Lung (tissue), 17 donors: ENCODE measurements at places on chromosomes 12 and 14. TPM values are rescaled to one million over a fixed set of nuclear protein-coding genes. Genes with fewer than 3 reads are reported as not detected.

GRCh38 chr12:8466241-8466640, 10.5 kb downstream of the CLEC6A start:
- H3K4me1 ChIP-seq = no peaks in the 10 kb centered on the region
- no peaks in the 10 kb centered on the region for H3K27me3 ChIP-seq
- DNase-seq = no peak
- no peak overlapping the region for H3K27ac ChIP-seq
- no peaks in the 10 kb centered on the region for H3K36me3 ChIP-seq
- no peak overlapping the region for H3K4me3 ChIP-seq

GRCh38 chr14:73785336-73785833, 66.2 kb upstream of the PTGR2 start:
- peaks cover 27% of the 10 kb centered on the region for H3K4me1 ChIP-seq
- H3K36me3 ChIP-seq = no peaks in the 10 kb centered on the region
- DNase-seq = no peak
- H3K4me3 ChIP-seq = peak overlapping the region; percentile 70
- H3K27me3 ChIP-seq = no peaks in the 10 kb centered on the region

Gene RIPK3
- total RNA-seq = 6.4 TPM

DNA sequence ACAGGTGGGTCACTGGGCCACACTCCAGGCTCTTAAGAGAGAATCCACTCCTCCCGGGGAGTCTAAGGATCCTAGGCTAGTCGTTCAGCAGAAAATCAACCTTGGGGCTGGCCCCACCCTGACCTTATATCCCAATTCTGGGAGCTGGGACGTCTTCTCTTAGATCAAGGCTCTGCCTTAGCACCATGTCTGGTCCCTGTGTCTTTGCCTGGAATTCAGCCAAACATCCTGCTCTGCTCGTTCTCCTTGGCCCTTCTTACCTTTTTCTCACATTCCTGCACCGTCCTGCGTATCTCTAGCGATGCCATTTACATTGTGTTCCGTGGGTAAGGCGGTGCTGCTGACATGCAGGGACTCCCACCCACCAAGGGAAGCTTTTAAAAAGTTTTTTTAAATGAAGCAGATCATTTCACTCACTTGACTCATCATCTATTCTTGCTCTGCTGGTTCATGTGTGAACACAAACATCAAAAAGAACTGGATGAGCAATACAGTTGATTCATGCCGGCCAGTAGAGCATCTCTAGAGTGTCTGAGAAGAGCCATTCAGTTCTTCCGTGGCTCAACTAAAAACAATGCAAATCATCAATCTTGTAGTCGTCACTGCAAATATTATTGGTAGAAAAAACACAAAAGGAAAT, 50.2 kb downstream of the KCNK13 start:
- H3K27ac ChIP-seq = no peak overlapping the region
- no peak overlapping the region for H3K4me3 ChIP-seq
- no peaks in the 10 kb centered on the region for H3K4me1 ChIP-seq
- peaks cover 2% of the 10 kb centered on the region for H3K27me3 ChIP-seq
- DNase-seq = no peak
